AML-193 (cell line): ENCODE measurements at places on chromosomes 3 and 15.

- DNase-seq: no peak
Observed at GRCh38 chr15:67228286-67228685, 26.2 kb downstream of the AAGAB start.

GRCh38 chr3:30188713-30189112, 417.7 kb upstream of the TGFBR2 start:
- DNase-seq: no peak

- no peak for DNase-seq
Observed at GRCh38 chr3:109234300-109234699, 82.0 kb downstream of the DPPA2 start.

DNA sequence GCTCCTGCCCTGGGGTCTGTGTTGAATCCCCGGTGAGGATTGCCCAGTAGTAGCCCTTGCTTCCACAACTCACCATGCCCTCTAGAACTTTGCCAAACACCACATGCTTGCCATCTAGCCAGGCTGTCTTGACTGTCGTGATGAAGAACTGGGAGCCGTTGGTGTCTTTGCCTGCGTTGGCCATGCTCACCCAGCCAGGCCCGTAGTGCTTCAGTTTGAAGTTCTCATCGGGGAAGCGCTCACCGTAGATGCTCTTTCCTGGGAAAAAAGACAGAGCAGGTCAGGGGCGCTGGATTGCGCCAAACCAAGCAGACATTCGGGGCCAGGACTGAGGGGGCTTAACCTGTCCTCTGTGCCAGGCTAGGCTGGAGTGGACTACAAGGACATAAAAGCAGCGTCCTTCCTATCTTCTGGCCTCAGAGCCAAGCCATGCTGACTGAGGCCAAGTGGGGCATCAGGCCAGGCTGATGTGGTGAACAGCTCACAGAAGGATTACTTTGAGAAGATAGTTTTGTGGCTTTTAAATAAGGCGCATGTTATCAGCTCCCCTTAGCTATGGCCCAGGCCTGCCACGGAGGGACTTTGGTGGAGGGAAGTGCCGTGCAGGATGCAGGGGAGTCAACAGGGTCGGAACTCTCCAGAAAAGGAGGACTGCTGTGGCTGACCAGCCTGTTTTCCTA, 5.3 kb downstream of the SNX22 start:
- no peak for DNase-seq

GRCh38 chr3:27584874-27585273, 100.7 kb upstream of the SLC4A7 start:
- no peak for DNase-seq

GRCh38 chr3:169034401-169034800, 629.1 kb downstream of the MECOM start:
- DNase-seq: no peak

DNA sequence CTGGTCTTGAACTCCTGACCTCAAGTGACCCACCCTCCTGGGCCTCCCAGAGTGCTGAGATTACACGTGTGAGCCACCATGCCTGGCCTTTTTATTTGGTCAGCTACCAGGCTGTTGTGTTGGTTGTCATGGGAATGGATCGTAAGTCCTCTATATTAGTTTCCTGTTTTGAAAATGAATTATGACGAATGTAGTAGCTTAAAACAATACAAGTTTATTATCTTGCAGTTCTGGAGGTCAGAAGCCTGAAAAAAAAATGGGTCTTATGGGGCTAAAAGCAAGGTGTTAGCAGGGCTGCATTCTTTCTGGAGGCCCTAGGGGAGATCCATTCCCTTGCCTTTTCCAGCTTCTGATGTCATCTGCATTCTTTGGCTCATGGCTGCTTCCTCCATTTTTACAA, 25.1 kb upstream of the HERC1 start:
- DNase-seq: no peak

DNA sequence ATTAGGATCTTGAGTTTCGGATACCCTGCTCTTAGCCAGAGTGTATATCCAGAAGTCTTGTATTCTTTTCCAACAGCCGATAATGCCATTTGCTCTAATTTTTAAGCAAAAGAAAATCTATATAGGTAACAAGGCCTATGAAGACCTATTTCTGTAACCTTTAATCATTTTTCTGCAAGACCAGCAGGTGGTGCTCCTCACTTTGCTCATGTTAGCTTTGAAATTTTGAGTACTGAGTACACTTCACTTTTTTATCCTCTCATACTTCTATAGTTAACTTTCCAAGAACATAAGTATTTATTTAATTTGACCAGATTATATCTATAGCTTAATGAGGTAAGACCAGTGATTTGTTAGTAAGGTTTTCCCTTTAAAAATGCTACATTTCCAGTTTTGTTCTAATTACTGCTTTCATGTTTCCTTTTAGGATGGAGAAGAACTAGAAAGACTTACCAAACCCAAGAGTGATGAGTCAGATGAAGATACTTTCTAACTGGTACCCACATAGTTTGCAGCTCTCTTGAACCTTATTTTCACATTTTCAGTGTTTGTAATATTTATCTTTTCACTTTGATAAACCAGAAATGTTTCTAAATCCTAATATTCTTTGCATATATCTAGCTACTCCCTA, 20.5 kb downstream of the SLC35A5 start:
- DNase-seq: peak; percentile 74
